Natural killer cell treated with Interleukin-12 subunit alpha and Interleukin-12 subunit beta and Interleukin-15 and Interleukin-18, amount 100 ng/mL, for 72 hours (primary cell): ENCODE measurements at places on chromosomes 16 and 17.

DNA sequence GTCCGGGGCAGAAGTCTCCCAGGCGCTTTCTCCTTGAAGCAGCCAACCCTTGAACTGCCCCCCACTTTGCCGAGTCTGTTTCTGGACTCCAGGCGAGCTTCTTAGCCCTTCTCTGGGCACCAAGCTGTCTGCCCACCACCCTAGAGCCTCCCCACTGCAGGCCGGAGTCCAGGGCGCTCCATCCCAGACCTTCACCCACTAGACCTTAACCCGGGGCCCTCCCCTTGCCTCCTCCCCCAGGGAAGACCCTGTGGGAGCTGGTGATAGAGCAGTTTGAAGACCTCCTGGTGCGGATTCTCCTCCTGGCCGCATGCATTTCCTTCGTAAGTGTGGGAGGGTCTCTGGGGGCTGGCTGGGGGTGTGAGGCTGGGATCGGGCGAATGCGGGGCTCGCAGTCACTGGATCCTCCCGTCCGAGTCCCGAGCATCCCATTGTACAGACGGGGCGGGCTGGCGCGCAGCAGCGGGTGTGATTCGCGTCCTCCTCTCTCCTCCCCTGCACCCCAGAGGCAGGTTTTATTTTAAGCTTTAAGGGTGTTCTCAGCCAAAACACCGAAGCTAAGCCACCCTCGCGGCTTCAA is 1.1 kb downstream of the ATP2A1 start:
- no peak for DNase-seq

DNA sequence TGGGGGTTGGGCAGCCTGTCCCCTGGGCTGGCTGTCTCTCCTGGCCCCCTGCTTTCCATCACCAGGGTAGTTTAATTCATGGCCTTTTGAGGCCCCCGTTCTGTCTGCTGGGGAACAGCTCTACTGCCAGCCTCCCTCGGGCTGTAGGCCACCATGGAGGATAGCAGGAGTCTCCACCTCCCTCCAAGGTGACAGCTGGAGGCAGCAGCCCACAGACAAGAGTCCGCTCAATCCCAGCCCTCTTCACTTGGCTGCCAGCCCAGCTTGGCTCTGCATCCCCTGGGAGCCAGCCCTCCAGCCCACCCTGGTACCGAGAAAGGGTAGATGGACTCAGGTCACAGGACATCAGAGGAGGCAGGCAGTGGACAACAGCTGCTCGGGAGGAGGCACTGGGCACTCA is 194.6 kb upstream of the SDK2 start:
- DNase-seq = no peak

- DNase-seq = no peak
Measured at GRCh38 chr17:63774969-63775265, 947 bp downstream of the DDX42 start.

- no peak for DNase-seq
Measured at GRCh38 chr17:41549596-41550039, 21.5 kb upstream of the KRT19 start.

DNA sequence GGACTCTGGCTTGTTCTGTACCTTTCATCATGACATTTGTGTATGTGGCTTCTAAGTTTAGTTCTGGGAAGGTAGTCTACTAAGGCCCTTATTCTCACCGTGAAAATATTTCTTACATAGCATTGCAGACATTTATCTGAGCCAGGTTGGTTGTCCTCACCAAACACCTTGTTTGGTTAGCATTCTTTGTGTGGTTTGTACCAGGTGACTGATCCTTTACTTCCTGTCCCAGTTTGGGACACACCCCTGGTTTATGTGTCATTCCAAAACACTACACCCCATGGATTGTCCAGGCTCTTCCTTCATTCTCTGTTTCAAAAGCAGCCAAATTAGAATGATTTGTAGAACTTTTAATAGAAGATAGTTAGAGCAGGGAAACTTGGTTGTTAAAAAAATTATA is 23.2 kb upstream of the DUSP14 start:
- no peak for DNase-seq

GRCh38 chr17:28958820-28959455 is 7.6 kb upstream of the PHF12 start:
- no peak for DNase-seq

- no peak for DNase-seq
Measured at GRCh38 chr17:78493450-78493849, 83.7 kb downstream of the DNAH17 start.

DNA sequence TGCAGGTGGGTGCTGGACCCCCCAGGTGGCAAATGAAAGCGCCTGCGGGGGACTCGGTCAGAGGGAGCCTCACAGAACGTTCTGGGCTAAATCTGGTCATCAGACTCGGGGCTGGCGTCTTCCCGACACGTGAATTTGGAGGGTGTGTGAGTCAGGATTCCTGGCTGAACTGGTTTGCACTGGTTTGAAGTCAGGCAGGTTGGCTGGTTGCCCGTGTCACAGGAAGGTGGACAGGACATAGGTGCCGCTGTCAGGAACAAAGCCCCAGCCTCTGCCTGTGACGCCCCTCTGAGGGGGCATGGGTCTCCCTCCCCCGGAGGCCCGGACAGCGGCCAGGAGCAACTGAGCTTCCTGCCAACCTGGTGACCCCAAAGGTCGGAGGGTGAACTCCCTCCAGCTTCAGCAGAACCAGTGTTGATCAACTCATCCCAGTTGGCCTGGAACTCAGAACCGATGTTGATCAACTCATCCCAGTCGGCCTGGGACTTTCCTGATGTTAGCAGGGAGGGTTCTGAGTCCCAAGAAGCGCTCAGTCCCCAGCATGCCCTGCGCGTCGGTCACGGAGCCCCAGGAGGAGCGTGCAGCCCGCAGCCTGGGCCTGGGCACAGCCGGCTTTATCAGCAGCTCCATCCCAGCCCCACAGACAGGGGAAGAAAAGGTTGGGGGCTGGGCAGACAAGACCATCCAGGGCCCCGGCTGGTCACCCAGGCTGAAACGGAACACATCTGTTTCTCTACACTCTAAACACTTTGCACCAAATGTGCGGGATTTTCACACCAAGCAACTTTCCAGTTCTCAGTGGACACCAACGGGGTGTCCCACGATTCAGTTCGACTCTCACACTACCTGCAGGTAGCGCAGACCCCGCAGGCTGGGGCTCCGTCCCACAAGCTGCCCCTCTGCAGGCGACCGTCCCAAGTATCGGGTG is 14.4 kb upstream of the METRNL start:
- peak; percentile 49 for DNase-seq

DNA sequence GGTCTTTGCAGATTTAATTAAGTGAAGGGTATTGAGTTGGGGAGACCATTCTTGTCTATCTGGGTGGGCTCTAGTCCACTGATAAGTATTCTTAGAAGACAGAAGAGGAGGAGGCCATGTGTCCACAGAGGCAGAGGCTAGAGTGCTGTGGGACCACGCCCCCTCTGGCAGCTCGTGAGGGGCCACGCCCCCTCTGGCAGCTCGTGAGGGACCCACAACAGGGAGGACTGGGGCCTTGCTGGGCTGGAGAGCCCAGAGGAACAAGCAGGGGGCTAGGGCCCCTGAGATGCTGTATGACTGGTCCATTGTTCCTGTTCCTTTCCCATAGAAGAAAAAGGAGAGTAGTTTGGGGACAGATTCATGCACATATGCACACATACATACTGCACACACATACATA is 106.8 kb downstream of the METRNL start:
- DNase-seq = peak; percentile 40

DNA sequence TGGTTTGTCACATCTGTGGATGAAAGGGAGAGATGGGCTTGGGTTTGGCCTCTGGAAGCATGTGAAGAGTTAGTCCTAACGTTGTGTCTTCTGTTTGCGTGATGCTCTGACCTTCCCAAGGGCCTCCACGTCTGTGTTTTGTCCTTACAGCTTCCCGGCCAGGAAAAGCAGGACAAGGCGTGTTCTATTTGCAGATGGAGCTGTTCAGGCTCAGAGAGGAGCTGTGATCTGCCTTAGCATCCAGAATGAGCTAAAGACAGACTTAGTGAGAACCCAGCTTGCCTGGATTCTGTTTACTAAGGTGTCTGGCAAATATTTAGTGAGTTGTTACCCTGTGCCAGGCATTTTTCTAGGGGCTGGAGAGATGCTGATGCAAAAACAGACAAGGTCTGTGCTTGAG is 282.1 kb downstream of the CBLN1 start:
- DNase-seq = no peak

- no peak for DNase-seq
Measured at GRCh38 chr16:11136600-11136999, 119.4 kb downstream of the SOCS1 start.

- DNase-seq = no peak
Measured at GRCh38 chr17:74513987-74514631, 17.2 kb downstream of the CD300LB start.

DNA sequence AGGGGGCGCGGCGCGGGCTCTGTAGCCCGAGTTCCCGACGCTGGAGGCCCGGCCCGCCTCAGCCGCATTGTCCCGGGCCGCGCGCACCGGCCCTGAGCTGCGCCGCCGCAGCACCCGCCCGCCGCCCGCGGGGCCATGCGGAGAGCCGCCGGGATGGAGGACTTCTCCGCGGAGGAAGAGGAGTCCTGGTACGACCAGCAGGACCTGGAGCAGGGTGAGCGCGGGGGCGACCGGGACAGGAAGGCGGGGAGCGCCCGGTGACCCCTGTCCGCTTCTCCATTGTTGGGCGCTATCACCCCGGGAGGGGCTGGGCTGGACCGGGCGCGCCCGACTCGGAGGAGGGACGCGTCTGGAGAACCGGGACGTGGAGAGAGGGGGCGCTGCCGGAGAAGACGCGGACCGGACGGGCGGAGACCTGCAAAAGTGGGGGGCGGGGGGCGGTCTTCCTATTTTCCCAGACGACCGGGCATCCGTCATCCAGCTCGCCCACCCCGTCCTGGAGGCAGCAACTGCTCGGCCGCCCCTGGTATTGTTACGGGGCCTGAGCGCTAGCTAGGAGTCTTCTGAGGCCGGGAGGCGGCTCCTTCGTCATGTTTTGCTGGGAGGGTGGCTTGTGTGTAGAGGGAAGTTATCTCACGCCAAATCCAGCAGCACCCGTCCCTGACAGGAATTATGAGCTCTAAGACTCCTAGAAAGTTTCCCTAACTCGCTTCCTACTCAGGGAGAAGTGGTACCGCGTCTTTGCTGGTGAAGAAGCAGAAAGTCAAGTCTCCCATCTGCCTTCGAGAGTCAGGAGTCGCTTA is 678 bp downstream of the CDR2L start:
- DNase-seq = no peak

DNA sequence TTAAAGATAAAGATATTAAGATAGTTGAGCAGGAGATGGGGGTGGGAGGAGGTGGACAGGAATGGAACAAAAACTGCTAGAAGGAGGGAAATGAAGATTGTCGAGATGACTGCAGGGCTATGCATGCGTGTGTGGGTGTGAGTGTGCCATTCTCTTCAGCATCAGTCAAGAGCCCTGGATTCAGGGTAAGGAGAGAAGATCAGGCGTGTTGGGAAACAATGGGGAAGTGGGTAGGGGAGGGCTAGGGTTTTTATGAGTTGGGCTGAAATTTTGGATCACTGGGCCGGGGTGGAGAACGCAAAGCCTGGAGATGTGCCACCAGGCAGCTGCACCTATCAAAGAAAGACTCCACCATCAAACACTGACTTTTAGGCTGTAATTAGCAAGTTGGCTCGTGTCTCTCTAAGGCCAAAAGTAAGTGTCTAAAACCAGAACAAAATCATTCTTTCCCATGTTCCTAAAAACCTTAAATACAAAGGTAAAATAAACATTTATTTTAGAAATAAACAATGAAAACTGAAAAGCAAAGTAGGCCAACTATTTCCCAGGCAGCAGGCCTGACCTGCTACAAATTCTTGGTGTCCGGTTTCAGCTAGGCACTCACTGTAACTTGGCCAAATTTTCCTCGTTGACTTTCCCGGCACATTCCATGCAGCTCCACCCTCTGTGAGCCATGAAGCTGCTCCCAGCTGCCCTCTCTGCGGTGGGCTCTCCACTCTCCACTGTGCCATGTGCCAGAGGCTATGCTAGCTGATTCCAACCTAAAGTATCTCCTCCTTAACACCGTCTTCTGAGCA is 4.2 kb downstream of the CDRT4 start:
- no peak for DNase-seq

DNA sequence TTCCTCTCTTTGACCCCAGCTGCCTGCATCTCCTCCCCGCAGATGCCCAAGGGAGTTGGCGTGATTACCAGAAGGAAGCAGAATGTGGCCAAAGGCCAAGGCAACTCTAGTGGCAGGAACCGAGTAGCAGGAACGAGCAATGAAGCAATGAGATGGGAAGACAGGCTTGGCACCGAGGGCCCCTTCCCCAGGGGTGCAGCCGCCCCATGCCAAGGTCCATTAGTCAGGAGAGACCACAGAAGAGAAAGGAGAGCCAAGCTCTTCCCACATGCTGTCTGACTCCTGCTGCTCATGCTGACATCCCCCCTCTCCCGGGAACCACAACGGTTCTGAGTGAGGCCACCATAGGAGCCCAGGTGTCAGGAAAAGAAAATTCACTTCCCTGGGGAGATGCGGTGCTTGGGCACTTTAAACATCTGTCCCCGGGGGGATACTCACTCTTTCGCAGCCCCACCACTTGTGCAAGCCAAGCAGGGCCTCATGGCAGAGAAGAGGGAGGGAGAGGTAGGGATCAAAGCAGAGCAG is 67.4 kb downstream of the MYO18A start:
- no peak for DNase-seq

DNA sequence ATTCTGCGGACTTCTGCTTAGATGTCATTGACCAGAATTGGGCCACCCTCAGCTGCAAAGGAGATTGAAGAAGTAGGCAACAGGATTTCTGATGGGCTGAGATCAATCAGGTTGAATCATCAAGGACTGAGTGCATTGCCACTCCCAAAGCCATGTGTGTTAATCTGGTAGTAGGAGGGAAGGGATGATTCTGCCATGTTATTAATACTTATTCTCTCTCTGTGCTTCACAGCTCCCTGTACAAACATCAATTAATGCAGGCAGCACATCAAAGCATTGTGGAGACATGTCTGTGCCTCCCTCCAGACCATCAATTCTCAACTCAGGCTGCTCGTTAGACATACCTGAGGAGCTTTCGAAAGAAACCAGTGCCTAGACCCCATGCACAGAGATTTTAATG is 11.6 kb downstream of the LRRC3C start:
- DNase-seq = no peak

- DNase-seq = no peak
Measured at GRCh38 chr16:78353640-78354275, 254.3 kb downstream of the WWOX start.

- no peak for DNase-seq
Measured at GRCh38 chr17:1484060-1484535, 8.4 kb downstream of the MYO1C start.

- no peak for DNase-seq
Measured at GRCh38 chr16:20747030-20747816, 5.6 kb upstream of the THUMPD1 start.

GRCh38 chr17:43003542-43004172 is 2.9 kb upstream of the IFI35 start:
- no peak for DNase-seq

GRCh38 chr17:61568219-61569072 is 22.6 kb downstream of the NACA2 start:
- DNase-seq = no peak

DNA sequence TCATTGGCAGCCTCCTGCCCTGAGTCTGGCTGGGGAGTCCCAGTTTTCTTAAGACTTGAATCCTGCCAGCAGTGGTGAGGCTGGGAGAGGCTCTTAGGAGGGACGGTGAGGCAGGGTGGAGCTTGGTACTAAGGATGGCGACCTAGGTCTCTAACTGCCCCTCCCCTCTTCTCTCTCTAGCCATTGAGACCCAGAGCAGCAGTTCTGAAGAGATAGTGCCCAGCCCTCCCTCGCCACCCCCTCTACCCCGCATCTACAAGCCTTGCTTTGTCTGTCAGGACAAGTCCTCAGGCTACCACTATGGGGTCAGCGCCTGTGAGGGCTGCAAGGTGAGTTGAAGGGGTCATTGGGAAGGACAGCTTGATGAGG is 16.4 kb downstream of the GJD3 start:
- no peak for DNase-seq

- DNase-seq = no peak
Measured at GRCh38 chr17:29216181-29216580, 30.5 kb upstream of the CRYBA1 start.

- no peak for DNase-seq
Measured at GRCh38 chr16:47787696-47788095, 326.6 kb downstream of the PHKB start.
